ENCODE measurements at places on chromosomes 4 and X.

DNA sequence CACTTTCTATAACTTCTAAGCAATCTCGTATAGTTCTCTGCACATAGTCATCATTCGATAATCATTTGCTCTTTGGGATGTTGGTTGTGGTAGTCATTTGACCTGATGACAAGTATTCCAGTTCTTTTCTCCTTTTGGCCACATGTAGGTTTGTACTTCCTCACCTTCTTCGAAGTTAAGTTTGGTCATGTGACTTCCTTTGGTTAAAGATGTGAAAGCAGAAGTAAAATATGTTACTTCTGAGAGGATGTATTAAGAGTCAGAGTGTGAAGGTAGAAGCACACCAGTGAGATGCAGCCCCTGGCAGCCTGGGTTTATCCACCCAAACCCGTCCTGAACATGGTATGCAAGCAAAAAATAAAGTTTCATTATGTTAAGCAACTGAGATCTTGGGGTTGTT lies 48.9 kb upstream of the ZNF518B start:
- no peak for DNase-seq

GRCh38 chr4:81650606-81651242 lies 179.0 kb upstream of the RASGEF1B start:
- no peak for DNase-seq

- DNase-seq = peak; percentile 55
These were observed 648 bp downstream of the GRK4 start for GRCh38 chr4:2963966-2964471.

- no peak for DNase-seq
These were observed 17.3 kb downstream of the LRPAP1 start for GRCh38 chr4:3514806-3515501.

DNA sequence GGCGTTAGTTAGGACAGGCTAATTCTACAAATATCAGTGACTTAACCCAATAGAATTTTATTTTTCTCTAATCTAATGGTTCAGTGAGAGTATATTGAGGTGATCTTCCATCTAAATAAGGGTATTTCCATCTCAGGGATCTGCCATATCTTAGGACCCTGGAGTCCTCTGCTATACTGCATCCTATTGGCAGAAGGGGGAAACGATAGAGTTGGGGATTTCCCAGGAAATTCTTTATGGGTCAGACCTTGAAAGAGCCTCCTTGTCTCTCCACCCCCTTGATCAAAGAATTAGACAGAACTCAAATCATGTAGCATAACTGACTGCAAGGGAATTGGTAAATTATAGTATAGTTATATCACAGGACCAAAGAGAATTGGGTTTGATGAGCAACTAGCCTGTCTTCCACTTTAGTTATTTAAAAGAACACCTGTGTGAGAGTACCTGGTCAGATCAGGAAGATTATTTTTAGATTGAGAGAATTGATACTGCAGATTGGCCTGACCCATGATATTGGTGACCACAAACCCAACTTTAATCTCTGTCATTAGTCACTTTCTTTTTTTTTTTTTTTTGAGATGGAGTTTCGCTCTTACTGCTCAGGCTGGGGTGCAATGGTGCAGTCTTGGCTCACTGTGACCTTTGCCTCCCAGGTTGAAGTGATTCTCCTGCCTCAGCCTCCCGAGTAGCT lies 25.6 kb downstream of the SMARCA5 start:
- DNase-seq = no peak

GRCh38 chr4:88015659-88016295 lies 8.3 kb downstream of the PKD2 start:
- DNase-seq = no peak

DNA sequence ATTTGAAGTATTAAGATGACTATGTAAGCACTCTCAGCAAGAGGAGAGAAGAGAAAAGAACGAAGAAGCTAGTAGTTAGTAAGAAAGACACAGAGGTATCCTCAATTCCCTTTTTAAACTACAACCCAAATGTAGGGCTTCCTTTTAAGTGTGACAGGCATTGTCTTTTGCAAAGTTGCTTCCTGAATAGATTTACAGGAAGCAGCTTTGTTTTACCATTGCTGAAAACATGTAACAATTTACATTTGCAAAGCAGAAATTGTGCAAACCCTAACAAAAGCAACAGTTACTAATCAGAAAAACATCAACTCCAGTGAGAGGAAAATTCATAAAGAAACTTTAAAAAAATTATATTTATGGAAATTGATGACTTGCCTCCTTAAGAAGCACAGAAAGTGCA lies 96.4 kb downstream of the FAM13A start:
- no peak for DNase-seq

DNA sequence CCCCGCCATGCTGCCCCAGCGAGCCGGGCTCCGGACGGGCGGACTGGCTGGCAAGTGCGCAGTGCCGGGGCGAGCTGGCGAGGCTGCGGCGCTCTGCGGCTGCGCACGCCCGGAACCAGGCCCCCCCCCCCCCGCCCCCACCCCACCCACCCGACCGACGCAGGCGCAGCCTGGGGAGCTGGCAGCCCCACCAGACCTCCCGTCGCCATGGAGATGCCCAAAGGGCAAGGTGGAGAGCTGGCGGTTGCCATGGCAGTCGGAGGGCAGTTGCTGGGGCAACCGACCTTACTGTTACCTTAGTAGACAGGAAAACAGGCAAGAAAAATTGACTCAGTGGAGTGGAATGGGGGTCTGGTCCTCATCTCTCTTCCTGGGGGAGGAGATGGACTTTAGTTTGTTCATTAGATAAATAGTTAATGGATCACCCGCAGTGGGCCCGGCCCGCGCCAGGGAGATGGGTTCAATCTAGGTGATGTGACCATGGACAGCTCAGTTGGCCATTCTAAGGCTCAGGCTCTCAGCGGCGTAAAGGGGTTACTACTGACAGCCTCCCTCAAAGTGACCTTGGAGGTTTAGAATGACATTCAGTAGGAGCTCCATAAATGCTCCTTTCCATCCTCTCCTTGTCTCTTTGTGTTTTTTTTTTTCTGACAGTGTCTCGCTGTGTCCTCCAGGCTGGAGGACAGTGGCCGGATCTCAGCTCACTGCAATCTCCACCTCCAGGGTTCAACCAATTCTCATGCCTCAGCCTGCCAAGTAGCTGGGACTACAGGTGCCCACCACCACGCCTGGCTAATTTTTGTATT lies at the start of gene PCSK1N:
Gene PCSK1N, minus strand, starts transcription at position 87 of the 806 bp plus-strand sequence. Its CDS starts 78 bp downstream, at position 9.
- no peak for DNase-seq

DNA sequence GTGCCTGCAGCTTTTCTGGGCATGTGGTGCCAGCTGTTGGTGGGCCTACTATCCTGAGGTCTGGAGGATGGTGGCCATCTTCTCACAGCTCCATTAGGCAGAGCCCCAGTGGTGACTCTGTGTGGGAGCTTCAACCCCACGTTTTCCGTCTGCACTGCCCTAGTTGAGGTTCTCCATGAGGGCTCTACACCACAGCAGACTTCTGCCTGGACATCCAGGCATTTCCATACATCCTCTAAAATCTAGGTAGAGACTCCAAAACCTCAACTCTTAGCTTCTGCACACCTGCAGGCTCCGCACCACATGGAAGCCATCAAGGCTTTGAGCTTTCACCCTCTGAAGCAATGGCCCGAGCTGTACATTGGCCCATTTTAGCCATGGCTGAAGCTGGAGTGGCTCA lies 153.3 kb upstream of the PGRMC2 start:
- no peak for DNase-seq

DNA sequence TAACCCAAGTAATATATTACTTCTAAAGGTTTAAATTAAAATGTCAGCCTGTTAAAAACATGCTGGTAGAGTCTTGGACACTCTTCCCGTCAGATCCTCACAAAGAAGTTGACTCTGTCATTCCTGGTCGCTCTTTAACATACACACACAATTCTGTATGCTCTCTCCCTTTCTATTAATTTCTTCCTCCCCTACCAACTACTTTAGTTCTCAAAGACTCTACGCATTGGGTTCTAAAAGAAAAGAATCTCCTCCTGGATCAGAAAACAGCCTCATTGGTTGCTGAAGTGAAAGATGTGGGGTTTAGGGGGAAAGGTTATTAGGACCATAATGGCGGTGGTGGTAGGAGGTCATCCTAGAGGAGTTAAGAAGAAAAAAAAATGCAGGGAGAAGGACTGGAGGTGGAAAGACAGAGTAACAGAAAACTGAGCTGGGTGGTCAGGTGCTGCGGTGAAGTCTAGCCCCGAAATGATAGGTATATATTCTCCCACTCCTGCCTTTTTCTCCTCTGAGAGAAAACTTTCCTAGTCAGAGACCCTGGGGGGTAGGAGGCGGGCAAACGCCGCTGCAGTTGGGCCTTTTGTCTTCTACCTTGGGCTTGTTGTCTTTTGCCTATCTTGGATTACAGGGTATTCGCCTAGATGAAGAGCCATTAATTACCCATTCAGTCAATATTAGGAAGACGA lies 5.2 kb upstream of the PITX2 start:
- DNase-seq = no peak

- no peak for DNase-seq
These were observed 60.2 kb downstream of the KCNIP4 start for GRCh38 chr4:21888195-21888976.

- no peak for DNase-seq
These were observed 9.0 kb upstream of the SLC25A6 start for GRCh38 chrX:1400742-1401471.

- no peak for DNase-seq
These were observed 153.9 kb upstream of the GPC4 start for GRCh38 chrX:133569217-133569616.

- no peak for DNase-seq
These were observed 56.6 kb upstream of the FAM47B start for GRCh38 chrX:34886011-34886410.

- DNase-seq = no peak
These were observed 44.8 kb downstream of the MSN start for GRCh38 chrX:65712005-65712806.

DNA sequence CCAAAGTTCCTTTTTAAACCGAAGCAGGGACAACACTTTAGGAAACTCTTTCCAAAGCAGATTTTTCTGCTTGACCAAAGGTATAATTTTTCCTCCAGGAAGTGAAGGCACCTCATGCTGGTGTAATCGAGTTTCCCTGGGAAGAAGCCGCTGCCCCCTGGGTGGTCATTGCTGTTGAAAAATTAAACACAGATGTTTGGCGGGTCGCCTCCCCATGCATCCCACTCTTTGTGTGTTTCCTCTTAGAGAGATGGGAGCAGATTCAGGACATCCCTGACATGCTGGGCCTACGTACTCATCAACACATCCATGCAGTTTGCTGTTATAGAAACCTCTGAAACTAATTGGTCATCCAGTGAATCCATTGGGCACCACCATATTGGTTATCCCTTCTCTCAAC lies 179.2 kb upstream of the HCCS start:
- DNase-seq = no peak

DNA sequence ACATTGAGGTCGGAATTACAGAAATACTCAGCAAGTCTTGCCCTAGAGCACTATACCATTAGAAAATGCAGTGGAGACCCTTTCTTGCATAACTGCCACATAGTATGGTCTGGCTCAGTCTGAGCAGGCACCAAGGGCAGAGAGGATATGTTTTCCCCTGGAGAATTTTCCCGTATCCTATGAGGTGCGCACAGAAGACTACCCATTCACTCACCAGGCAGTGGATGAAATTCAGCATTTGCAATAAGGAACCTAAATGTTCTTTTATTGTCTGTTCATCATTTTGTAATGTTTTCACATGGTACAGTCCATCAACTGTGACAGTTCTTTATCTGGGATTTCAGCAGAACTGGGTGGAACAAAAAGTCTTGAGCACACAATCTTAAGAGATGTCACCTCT lies 15.5 kb downstream of the JADE3 start:
- DNase-seq = no peak

- DNase-seq = peak; percentile 26
These were observed 705 bp downstream of the RPS6KA3 start for GRCh38 chrX:20265726-20266681.

- DNase-seq = no peak
These were observed 506.9 kb upstream of the PCDH10 start for GRCh38 chr4:132642016-132642817.

DNA sequence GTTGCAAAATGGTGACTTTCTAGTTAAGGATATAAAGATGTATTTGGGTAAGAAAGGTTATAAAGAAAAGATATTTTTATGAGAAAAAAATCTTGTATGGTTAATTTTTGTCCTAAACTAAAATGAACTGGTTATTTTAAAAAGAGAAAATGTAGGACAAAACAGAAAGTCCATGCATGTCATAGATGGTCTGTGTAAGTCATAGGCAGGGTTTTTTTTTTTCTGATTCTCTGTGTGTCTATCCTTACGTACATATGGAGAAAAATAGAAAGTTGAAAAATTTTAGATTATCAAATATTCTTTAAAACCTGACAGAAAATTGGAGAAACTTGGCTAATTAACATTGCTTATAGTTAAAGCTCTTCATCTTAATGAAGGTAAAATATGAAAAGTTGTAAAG lies 493.4 kb downstream of the IQCM start:
- DNase-seq = no peak
